ENCODE measurements at places on chromosomes 5 and 9.
A peak's percentile ranks its signal among the peaks of the same experiment; 100 is the strongest.

- peak; percentile 12 for DNase-seq
Measured at GRCh38 chr9:135500071-135500524, 384 bp upstream of the MRPS2 start.

GRCh38 chr5:23675456-23675855 is 168.0 kb downstream of the PRDM9 start:
- DNase-seq: no peak

DNA sequence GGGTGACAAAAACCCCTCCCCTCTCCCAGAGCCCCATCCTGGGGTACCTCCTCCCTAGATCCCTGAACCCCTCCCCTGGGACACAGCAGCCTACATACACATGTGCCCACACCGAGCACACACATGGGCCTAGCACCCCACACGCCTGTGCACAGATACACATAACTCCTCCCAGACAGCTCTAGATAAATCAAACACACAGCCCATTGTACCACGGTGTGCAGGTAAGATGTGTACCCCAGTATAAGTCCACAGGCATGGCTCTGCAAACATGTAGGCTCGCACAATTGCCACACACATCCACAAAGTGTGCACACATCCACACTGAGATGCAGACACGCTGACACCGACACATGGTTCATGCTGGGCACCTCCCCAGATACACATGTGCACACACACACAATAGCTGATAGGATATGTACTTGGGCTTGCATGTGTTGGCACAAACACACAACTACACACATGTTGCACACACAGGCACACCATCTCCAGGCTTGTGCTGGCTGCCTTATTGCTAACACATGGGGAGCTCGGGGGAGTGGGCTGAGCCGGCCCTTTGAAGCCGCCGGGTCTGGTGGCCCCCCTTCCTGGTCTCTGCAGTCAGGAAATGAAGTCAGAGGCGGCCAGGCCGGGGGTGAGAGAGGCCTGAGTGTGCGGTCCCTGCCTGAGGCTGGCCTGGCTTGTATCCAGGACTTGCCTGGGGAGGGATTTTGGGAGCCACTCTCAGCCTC is 30.2 kb downstream of the GOLGA2 start:
- no peak for DNase-seq

DNA sequence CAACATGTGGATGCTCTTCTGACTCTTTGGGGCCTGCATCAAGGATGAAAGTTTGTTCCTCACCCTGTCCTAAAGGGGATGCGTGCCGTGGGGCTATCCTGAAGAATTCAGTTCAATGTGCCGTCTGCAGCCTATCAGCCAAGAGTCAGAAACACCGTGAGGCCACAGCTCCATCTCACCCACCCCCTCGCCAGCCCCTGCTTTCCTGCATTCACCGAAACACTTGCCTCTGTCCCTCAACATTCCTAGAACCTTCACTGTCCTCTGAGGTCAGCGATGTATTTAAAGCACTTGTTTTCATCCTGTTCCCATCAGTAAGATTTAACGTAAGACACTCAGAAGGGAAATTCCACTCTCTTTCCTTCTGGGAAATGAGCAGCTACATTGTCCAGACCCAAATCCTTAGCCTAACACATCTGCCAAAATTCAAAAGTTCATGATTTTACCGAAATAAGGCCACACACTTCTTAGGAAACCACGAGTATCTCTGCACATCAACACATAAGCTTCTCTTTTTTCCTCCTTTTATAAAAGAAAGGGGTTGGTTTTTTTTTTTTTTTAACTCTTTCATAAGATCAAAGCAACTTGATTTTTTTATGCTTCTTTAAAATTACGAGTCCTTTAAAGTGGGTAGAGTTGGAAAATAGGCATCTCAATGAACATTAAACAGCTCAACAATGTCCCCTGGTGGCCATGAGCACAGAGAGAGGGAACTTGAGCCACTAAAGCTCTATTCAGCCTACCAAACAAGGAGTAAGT is 100.7 kb downstream of the SUSD1 start:
- DNase-seq: peak; percentile 71

- DNase-seq: no peak
Measured at GRCh38 chr9:106897236-106897635, 34.3 kb downstream of the ZNF462 start.

GRCh38 chr5:140162275-140162674 is 12.7 kb upstream of the CYSTM1 start:
- DNase-seq: no peak

GRCh38 chr9:99019510-99020331 is 76.0 kb downstream of the COL15A1 start:
- no peak for DNase-seq

GRCh38 chr5:93249651-93250289 is 331.2 kb downstream of the NR2F1-AS1 start:
- DNase-seq: no peak
